Heart right ventricle (tissue), 16 donors: ENCODE measurements at places on chromosomes 16 and 17. TPM values are rescaled to one million over a fixed set of nuclear protein-coding genes. Genes with fewer than 3 reads are reported as not detected.

The C16orf54 gene
- total RNA-seq, result 0.19 TPM

The DHX8 gene
- total RNA-seq, result 28.6 TPM

The EVPLL gene
- not detected for total RNA-seq

GRCh38 chr17:62188713-62189112 is 123.6 kb upstream of the MED13 start:
- no peak for DNase-seq

The CBX2 gene
- total RNA-seq, result 3.9 TPM

- DNase-seq, result no peak
These were observed 46.1 kb upstream of the MARCHF10 start for GRCh38 chr17:62854098-62854680.

- DNase-seq, result peak; percentile 100
These were observed 1.4 kb upstream of the BAHCC1 start for GRCh38 chr17:81393684-81394376.

The MT3 gene
- 1.9 TPM for total RNA-seq

DNA sequence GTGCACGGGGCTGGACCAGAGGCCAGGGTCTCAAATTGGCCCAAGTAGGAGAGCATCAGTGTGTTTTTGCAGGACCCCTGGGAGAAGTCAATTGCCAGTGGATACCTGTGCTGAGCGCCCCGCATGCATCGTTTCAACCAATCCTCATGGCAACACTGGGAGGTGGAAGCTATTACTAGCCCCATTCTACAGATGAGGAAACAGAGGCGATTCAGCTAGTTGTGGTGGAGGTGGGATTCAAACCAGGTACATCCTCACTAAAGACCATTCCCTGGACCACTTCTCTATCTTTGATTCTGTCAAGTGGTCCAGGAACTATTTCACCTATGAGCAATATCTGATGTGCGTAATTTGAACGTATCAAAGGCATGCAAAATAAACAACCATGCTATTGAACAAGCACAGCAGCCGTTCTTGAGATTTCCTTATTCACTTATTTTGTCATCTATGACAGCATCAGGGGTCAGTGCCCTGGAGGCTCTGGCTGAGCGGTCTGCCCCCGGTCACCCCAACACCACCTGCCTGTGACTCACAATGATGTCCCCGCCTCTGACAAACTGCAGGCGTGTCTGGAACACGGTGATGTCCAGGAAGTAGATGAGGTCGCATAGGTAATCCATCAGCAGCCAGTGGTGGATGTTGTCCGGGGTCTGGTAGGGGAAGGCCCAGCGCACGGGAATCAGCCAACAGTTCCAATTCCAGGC is 54.0 kb downstream of the CNGB1 start:
- DNase-seq, result no peak

GRCh38 chr17:4438162-4438944 is 4.6 kb downstream of the SPNS3 start:
- no peak for DNase-seq

The CX3CL1 gene
- total RNA-seq, result 27.3 TPM

DNA sequence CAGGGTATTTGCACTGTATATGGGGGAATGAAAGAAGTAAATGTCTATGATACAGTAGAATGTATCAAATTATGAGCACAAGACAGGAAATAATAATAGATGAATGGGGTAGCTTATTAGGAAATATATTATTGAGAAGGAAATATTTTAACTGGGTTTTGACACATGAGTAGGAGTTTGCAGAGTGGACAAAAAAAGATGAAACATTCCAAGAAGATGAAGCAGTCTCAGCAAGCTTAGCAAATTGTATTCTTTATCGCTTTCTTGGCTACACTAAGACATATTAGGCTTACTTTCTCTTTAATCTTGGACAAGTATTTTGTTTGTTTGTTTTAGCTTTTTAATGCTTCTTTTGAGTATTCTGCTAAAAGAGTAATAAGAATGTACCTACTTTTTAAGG is 1.3 kb upstream of the KRTAP4-9 start:
- DNase-seq, result no peak

The SEBOX gene
- total RNA-seq, result not detected

DNA sequence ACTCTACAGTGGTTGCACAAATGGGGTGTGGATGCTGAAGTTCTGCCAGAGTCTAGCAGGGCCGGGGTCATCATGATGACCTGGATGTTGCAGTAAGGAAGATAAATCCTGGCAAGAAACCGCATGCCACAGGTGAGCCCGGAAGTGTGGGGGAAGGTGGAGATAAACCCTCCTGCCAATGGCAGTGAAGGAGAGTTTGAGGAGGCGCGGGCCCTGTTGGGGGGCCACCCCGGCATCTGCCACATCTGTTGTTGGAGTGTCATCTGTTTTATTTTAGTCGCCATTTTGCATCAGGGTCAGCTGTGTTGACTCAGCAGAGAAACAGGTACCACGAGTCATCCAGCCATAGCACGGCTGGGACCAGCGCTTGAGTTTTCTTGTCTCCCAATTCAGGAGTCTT is 173.8 kb upstream of the CHMP6 start:
- DNase-seq, result no peak
